ENCODE measurements at places on chromosomes 13 and 19. TPM values are rescaled to one million over a fixed set of nuclear protein-coding genes. Genes with fewer than 3 reads are reported as not detected.

GRCh38 chr13:47110833-47111240 is 214.0 kb upstream of the HTR2A start:
- no peaks in the 10 kb centered on the region for H3K4me1 ChIP-seq
- no peak overlapping the region for H3K27ac ChIP-seq
- H3K36me3 ChIP-seq: no peaks in the 10 kb centered on the region
- no peaks in the 10 kb centered on the region for H3K27me3 ChIP-seq
- no peak overlapping the region for H3K4me3 ChIP-seq
- DNase-seq: no peak

Gene HTR2A
- not detected for polyA plus RNA-seq

Gene C1QTNF9
- polyA plus RNA-seq: not detected

GRCh38 chr13:108929532-108930206 is 300.3 kb downstream of the MYO16 start:
- H3K4me3 ChIP-seq: no peak overlapping the region
- no peaks in the 10 kb centered on the region for H3K4me1 ChIP-seq
- no peak for DNase-seq
- no peaks in the 10 kb centered on the region for H3K36me3 ChIP-seq

- no peak for DNase-seq
- no peak overlapping the region for H3K4me3 ChIP-seq
- peaks cover 5% of the 10 kb centered on the region for H3K36me3 ChIP-seq
- peak overlapping the region; percentile 70 for H3K27ac ChIP-seq
- no peaks in the 10 kb centered on the region for H3K27me3 ChIP-seq
These were observed 7.2 kb downstream of the VASP start for GRCh38 chr19:45514376-45515051.

Gene CEACAM8
- polyA plus RNA-seq: not detected

DNA sequence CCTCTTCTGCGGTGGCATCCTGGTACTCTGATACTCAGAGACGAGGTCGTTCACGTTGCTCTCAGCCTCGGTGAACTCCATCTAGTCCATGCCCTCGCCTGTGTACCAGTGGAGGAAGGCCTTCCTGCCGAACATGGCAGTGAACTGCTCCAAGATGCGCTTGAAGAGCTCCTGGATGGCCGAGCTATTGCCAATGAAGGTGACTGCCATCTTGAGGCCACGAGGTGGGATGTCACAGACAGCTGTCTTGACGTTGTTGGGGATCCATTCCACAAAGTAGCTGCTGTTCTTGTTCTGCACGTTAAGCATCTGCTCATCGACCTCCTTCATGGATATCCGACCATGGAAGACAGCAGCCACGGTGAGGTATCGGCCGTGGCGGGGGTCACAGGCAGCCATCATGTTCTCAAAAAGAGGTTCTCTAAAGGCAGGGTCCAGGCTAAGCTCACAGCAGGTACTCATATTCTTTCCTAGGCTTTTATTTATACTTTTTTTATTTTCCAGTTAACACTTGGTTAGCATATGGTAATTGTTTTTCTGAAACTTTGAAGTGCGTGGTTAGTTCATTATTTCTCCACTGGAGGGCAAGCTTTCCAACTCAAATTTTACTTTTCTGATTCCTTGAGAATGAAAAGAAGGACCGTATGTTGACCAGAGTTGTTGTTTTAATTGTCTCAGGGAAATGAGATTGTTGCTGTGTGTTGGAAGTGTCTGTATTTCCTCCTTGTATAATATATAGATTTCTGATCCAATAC is 72.4 kb upstream of the RGCC start:
- H3K4me1 ChIP-seq: no peaks in the 10 kb centered on the region
- no peak overlapping the region for H3K27ac ChIP-seq
- DNase-seq: no peak
- H3K4me3 ChIP-seq: no peak overlapping the region
- no peaks in the 10 kb centered on the region for H3K36me3 ChIP-seq

- H3K36me3 ChIP-seq: no peaks in the 10 kb centered on the region
- no peaks in the 10 kb centered on the region for H3K27me3 ChIP-seq
- H3K4me3 ChIP-seq: no peak overlapping the region
- DNase-seq: no peak
- H3K27ac ChIP-seq: no peak overlapping the region
These were observed 418.0 kb downstream of the NDFIP2 start for GRCh38 chr13:79898996-79899395.

DNA sequence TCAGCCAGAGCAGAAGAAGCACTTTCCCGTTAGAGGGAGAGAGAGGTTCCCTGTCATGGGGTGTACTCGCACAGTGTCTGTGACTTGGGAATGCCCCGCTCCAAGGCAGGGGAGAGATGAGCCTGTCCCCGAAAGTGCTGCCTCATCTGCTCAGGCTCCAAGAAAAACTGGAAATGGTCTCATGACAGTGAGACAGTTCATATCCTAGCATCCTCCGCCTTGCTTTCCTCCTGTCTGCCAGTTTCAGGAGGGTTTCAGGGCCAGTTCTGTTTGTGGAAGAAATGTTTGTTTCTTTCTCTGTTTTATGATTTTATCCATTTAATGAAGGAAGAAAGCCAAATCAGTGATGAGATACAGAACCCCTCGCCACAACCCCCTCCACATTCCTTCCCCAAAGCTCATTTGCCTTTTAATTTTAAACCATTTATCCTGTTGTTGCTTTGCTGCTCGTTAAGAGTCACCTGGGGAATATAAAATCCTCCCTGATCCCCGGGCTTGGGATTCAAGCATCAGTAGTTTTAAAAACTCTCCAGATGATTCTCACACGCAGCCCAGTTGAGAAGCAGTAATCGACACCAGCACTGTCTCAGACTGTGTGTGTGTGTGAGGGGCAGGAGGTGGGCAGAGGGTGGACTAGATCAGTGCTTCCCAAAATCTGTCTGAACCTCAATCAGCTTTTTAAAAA is 144.6 kb upstream of the UBL3 start:
- H3K27me3 ChIP-seq: no peaks in the 10 kb centered on the region
- H3K4me3 ChIP-seq: no peak overlapping the region
- DNase-seq: no peak
- no peaks in the 10 kb centered on the region for H3K36me3 ChIP-seq

GRCh38 chr13:40790154-40790616 is 774 bp downstream of the SLC25A15 start:
- peaks cover 8% of the 10 kb centered on the region for H3K36me3 ChIP-seq
- H3K4me1 ChIP-seq: peaks cover 7% of the 10 kb centered on the region
- H3K27ac ChIP-seq: peak overlapping the region; percentile 56
- no peak for DNase-seq

DNA sequence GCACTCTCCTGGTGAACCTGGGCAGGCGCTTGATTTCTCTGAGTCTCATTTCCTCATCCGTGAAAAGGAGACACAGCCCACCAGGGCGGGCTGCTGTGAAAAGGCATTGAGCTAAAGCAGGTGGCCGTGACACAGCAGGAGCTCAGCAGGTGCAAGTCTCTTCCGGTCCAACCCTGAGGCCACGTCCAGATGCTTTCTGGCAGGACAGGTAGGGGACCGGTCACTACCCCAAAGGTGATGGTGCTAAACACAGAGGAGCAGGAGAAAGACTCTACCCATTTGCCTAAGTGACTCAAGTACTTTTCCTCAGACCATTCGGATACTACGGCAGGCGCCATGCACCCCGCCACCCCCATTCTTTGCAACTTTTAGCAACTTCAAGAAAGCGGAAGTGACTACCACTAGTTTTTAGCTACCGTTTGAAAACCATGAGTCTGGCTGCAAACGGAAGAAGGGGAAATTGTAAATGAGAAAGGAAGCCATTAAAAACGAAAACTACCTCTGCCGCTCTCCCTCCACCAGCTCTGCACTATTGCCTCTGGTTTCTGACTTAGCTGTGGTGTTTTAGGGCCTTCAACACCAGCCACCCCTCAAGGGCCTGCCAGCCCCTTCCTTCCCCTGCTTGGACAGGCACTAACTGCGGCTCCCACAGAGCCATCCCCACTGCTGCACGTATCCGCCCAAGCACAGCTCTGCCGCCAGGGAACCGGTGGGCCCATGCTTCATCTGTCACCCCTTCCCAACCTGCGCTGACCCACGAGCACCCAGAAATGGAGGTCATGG is 4.8 kb downstream of the PPP6R1 start:
- peak overlapping the region; percentile 92 for H3K27ac ChIP-seq
- peaks cover 81% of the 10 kb centered on the region for H3K4me1 ChIP-seq
- DNase-seq: peak; percentile 84
- peak overlapping the region; percentile 84 for H3K4me3 ChIP-seq
- no peaks in the 10 kb centered on the region for H3K27me3 ChIP-seq
- no peaks in the 10 kb centered on the region for H3K36me3 ChIP-seq

- no peak overlapping the region for H3K27ac ChIP-seq
- DNase-seq: no peak
- H3K27me3 ChIP-seq: no peaks in the 10 kb centered on the region
- H3K4me3 ChIP-seq: no peak overlapping the region
These were observed 12.3 kb downstream of the TSSK6 start for GRCh38 chr19:19502808-19503602.

DNA sequence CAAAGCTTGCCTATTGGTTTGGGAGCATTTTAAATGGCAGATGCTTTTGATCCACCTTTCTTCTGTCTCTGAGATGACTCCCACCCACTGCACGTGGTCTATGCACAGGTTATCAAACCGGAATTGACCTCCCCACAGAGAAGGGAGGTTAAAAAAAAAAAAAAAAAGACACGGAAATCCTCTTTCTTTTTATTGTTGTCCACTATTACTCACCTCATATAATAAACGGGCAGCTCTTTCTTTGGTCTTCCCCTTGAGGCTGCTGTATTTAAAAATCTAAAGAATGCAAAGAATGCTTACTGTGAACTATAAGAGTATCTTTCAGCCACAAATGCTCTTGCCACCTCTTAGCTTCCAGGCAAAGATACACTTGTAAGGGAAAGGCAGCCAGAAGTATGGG is 329.7 kb downstream of the NDFIP2 start:
- H3K36me3 ChIP-seq: no peaks in the 10 kb centered on the region
- no peaks in the 10 kb centered on the region for H3K4me1 ChIP-seq
- no peak for DNase-seq
- no peak overlapping the region for H3K27ac ChIP-seq

GRCh38 chr13:93368296-93368695 is 141.7 kb downstream of the GPC6 start:
- no peaks in the 10 kb centered on the region for H3K4me1 ChIP-seq
- H3K27me3 ChIP-seq: no peaks in the 10 kb centered on the region
- no peaks in the 10 kb centered on the region for H3K36me3 ChIP-seq
- no peak overlapping the region for H3K27ac ChIP-seq

Gene MUC16
- not detected for polyA plus RNA-seq

GRCh38 chr13:99659866-99660554 is 158.7 kb downstream of the TM9SF2 start:
- no peaks in the 10 kb centered on the region for H3K27me3 ChIP-seq
- no peak for DNase-seq
- H3K4me1 ChIP-seq: peaks cover 56% of the 10 kb centered on the region
- H3K27ac ChIP-seq: peak overlapping the region; percentile 19

- no peaks in the 10 kb centered on the region for H3K4me1 ChIP-seq
- H3K27me3 ChIP-seq: no peaks in the 10 kb centered on the region
- no peak overlapping the region for H3K4me3 ChIP-seq
- no peak for DNase-seq
- no peak overlapping the region for H3K27ac ChIP-seq
These were observed 7.8 kb downstream of the CPB2 start for GRCh38 chr13:46097015-46097414.

GRCh38 chr13:65468628-65469027 is 1761.5 kb downstream of the PCDH9 start:
- H3K4me1 ChIP-seq: no peaks in the 10 kb centered on the region
- DNase-seq: no peak
- H3K27ac ChIP-seq: no peak overlapping the region
- no peak overlapping the region for H3K4me3 ChIP-seq
- no peaks in the 10 kb centered on the region for H3K27me3 ChIP-seq

- no peak for DNase-seq
- H3K27me3 ChIP-seq: no peaks in the 10 kb centered on the region
- no peaks in the 10 kb centered on the region for H3K4me1 ChIP-seq
- no peaks in the 10 kb centered on the region for H3K36me3 ChIP-seq
- no peak overlapping the region for H3K4me3 ChIP-seq
These were observed 1.3 kb downstream of the APOC2 start for GRCh38 chr19:44947041-44947581.

GRCh38 chr13:28611654-28612131 is 47.2 kb upstream of the POMP start:
- no peak overlapping the region for H3K4me3 ChIP-seq
- no peak overlapping the region for H3K27ac ChIP-seq
- peaks cover 18% of the 10 kb centered on the region for H3K4me1 ChIP-seq
- H3K36me3 ChIP-seq: no peaks in the 10 kb centered on the region

GRCh38 chr13:79481685-79482052 is 714 bp downstream of the NDFIP2 start:
- peak overlapping the region; percentile 48 for H3K27ac ChIP-seq
- DNase-seq: no peak
- peak overlapping the region; percentile 52 for H3K4me3 ChIP-seq
- H3K36me3 ChIP-seq: no peaks in the 10 kb centered on the region
- no peaks in the 10 kb centered on the region for H3K27me3 ChIP-seq

DNA sequence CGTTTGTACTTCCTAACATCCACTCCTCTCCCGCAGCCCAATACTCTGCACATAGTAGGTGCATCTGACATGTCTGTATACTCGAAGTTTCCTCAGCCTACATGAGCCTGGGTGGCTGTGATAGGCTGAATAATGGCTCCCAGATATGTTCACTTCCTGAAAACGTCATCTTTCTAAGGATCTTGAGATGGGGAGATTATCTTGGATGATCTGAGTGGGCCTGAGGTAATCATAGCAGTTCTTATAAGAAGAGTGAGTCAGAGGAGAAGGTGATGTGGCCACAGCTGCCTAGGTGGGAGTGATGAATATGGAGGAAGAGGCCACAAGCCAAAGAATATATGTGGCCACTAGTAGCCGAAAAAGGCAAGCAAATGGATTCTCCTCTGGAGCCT is 84.2 kb downstream of the AKAP11 start:
- no peak for DNase-seq
- no peak overlapping the region for H3K4me3 ChIP-seq
- H3K4me1 ChIP-seq: peaks cover 43% of the 10 kb centered on the region
- H3K27ac ChIP-seq: peak overlapping the region; percentile 54

- peak within 1 kb of the TSS; percentile 96 for H3K4me3 ChIP-seq
- DNase-seq: peak; percentile 86
- no peaks in the 10 kb centered on the region for H3K27me3 ChIP-seq
- no peaks in the 10 kb centered on the region for H3K36me3 ChIP-seq
- peaks cover 13% of the 10 kb centered on the region for H3K4me1 ChIP-seq
These were observed at the start of gene ZNF470 for GRCh38 chr19:56567274-56568120. Gene ZNF470 (plus strand): TSS chr19:56567468. CDS start chr19:56570312, 2,844 bp downstream.

- no peak overlapping the region for H3K4me3 ChIP-seq
- no peaks in the 10 kb centered on the region for H3K36me3 ChIP-seq
- H3K27me3 ChIP-seq: no peaks in the 10 kb centered on the region
- no peaks in the 10 kb centered on the region for H3K4me1 ChIP-seq
- H3K27ac ChIP-seq: no peak overlapping the region
- peak; percentile 28 for DNase-seq
These were observed 17.5 kb downstream of the MIPEP start for GRCh38 chr13:23871616-23872220.

GRCh38 chr13:101640788-101641400 is 188.4 kb downstream of the ITGBL1 start:
- no peaks in the 10 kb centered on the region for H3K4me1 ChIP-seq
- DNase-seq: no peak
- H3K36me3 ChIP-seq: no peaks in the 10 kb centered on the region
- no peak overlapping the region for H3K4me3 ChIP-seq
- no peaks in the 10 kb centered on the region for H3K27me3 ChIP-seq
